Skeletal muscle tissue (tissue), 5 donors: ENCODE measurements at places on chromosomes 4 and X. TPM values are rescaled to one million over a fixed set of nuclear protein-coding genes. Genes with fewer than 3 reads are reported as not detected.

MAPK10 gene
- 8.9 TPM for total RNA-seq

CFAP47 gene
- under 0.01 TPM for total RNA-seq

HSD17B10 gene
- total RNA-seq, result 62.1 TPM

GATA1 gene
- total RNA-seq, result 1.6 TPM

TMEM144 gene
- 2.6 TPM for total RNA-seq

ATP6AP2 gene
- 48.5 TPM for total RNA-seq

SOD3 gene
- 13.6 TPM for total RNA-seq

RNF212 gene
- total RNA-seq, result 3.7 TPM

EVC2 gene
- 5.2 TPM for total RNA-seq

CT83 gene
- not detected for total RNA-seq

CABS1 gene
- total RNA-seq, result not detected

TREX2 gene
- total RNA-seq, result 3.7 TPM

SPACA5 gene
- not detected for total RNA-seq

PPP3CA gene
- 40.2 TPM for total RNA-seq

PAGE2B gene
- not detected for total RNA-seq
